ENCODE measurements at places on chromosomes 12 and 14.

GRCh38 chr12:3040663-3041544 is 36.3 kb upstream of the TSPAN9 start:
- no peak for DNase-seq

DNA sequence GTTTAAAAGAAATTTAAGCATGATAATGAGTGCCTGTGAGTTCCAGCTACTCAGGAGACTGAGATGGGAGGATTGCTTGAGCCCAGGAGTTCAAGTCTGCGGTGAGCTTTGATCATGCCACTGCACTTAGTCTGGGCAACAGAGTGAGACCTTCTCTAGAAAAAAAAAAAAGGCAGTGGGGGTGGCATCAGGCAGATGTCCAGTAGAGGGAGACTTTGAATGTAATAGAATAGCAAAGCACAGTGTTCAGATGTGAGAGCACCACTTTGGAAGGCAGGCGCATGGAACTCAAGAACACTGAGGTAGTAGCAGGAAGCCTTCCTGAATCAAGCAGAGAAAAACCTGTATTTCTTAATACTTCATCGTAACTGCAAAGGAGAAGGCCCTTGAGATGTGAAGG is 394.5 kb upstream of the GARIN6 start:
- DNase-seq, result no peak

DNA sequence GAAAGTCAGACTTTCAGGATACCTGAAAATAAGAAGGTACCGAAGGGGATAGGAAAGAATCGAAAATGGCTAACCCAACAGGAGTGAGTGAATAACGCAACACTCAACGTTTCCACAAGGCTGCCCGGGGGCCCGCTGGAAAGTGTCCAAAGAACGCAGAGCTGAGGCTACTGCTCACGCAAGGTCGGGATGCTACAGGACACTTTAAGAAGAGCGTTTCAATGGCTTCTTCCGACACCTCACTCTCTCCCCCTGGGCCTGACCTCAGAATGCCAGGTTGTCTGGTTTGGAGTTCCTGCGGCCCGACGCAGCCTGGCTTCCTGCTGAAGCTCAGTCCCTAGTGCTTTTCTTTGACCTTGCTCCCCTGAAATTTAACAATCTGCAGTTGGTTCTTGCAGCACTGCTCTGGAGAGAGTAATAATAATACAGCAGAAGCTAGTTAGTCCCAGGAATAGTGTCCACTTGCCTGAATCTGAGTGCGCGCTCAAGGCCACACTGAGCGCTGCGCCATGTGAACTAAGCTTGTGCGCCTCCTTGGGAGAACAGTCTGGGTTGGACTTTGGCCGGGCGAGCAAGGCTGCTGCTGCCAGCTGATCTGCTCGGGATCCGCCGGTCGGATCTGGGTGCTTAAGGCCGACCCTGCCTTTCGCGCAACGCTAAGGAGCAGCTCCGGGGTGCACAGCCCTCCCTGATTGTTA is 2.0 kb upstream of the ALX1 start:
- no peak for DNase-seq

- DNase-seq, result no peak
These were observed 1.4 kb upstream of the GLRX5 start for GRCh38 chr14:95533391-95533821.

DNA sequence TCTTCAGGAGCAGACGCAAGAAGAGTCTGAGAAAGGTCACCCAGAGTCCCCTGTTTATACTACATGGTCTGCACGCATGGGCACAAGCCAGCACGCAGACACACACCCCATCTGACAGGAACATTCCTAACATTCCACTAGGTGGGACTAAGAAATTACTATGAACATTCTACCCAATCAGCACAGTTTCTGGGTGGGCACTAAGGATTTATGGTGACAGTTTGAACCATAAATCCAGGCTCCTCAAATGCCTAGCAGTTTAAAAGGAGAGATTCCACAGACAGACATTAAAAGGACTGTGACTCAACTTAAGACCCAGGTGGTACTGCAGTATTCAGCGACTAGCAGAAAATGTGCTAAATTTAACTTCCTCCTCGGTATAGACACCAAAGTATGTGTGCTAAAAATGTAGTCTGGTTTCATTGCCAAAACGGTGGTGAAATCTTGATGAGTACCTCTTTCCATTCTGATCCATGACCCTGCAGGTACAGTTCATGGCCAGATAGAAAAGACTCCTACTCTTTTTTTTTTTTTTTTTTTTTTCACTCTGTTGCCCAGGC is 16.2 kb downstream of the ABHD4 start:
- DNase-seq, result peak; percentile 14

- no peak for DNase-seq
These were observed 67.3 kb upstream of the STK38L start for GRCh38 chr12:27176765-27177164.

DNA sequence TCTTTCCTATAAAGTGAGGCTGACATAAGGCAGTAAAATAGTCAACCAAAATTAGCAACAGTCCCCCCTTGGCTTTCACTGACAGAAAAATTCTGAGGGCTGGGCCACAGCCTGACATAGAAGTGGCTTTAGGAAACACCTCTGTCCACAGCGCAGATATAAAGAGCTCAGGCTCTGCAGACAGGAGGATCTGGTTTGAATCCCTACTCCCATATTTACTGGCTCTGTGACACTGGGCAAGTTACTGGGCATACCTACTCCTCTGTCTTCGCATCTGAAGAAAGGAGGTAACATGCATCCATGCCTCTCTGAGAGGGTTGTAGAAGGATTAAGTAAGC is 95.3 kb downstream of the STXBP6 start:
- no peak for DNase-seq

GRCh38 chr12:111413442-111414086 is 7.8 kb downstream of the SH2B3 start:
- DNase-seq, result no peak

DNA sequence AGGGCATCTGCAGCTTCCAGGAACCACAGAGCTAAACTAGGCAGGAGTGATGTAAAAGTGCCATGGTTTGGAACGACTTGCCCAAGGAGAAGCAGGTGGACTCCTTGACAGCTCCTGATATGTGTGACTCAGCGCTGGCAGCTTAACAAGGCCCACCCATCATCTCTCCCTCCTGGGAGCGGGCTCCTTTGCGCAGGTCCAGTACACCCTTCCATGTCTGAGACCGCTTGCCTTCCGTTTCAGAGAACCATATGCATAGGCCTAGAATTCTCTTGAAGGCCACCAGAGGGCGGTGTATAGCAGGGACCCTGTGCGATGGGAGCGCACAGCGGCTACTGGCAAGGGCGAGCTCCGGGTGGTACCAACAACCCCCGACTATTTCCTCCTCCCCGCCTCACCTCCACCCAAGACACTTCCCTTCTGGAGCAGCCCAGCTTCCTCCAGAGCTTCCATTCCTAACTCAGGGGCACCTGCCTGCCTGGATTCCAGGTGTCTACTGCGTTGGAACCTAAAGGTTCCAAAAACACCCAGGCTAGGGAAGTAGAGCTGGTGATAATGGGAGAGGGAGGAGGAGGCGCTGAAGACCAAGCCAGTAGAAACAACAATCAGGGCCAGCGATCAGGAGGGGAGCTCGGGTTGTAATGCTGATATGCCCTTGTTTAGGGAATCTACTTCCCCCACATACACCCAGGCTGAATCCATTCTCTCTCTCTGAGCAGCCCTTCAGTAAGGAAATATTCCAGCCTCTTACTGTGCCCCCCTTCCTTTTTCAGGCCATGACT is 6.3 kb downstream of the DHH start:
- DNase-seq, result peak; percentile 81

GRCh38 chr12:132182711-132183365 is 38.6 kb downstream of the NOC4L start:
- no peak for DNase-seq

GRCh38 chr12:1350055-1350933 is 244.1 kb downstream of the FBXL14 start:
- DNase-seq, result peak; percentile 28

DNA sequence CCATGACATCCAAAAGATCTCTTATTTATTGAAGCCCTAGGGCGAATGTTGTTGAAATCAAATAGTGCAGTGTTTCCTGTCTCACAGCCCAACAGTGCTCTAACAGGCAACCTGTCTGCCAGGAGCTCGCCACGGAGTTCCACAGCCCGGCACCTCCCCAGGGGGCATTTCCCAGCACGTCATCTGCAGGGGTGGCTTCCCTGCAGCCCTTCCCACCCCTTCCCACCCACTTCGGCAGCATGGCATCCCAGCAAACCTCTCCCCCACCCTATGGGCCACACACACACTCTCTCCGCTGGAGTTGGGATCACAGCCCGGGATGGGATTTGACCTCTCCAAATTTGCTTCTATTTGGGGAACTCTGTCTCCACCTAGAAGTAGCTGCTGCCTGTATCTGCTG is 62.7 kb upstream of the C14orf180 start:
- no peak for DNase-seq

DNA sequence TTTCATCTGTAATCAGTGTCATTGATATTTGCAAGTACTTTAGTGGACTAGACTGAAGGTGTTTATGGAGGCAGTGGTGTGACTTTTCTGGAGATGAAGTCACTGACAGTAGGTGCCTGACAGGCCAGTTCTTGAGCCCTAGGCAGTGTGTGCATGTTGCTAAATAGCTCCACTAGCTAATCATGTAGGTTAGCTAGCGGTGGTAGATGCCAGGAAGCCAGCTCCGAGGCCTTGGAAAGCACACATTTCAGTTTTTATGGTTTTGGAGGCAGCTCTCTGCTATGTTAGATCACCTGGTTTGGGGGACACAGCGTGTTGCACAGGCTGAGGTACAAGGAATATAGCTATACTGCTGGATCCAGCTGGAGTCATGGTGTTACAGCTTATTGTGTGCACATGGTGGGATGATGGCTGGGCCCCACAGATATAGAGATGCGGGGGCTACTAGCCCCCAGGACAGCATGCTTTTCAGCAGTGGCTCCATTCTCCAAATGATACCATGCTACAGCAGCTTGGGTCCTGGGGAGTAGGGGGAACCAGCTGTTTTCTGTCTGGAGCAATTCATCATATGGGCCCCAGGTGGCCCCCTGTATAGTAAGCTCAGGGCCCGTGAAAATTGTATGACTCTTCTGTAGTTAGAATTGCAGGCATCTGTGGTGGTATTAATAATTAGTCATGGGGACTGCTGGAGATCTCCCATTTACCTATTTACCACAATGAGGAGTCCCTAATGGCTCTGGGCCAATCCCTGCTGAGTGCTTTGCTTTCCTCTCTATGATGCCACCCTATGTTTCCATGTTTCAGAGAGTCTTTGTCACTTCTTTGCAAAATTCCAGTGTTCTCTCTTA is 367.2 kb upstream of the LMO3 start:
- DNase-seq, result no peak

DNA sequence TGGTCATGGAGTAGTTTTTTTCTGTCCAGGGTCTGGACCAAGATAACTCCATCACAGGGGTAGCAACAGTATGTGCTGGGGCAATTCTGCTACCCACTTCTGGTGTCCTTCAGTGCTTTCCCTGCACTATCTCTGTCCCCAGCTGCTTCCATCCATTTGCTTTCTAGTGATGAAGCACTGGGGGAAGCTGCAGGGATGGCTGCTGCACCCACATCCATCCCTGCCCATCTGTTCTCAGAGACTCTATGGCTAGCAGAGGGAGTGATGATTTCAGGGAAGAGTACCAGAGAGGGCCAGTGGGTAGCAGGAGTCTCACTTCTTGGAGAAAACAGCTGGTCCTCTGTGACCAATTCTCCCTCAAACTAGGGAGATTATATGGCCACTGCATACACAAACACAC is 44.1 kb downstream of the ETV6 start:
- no peak for DNase-seq

DNA sequence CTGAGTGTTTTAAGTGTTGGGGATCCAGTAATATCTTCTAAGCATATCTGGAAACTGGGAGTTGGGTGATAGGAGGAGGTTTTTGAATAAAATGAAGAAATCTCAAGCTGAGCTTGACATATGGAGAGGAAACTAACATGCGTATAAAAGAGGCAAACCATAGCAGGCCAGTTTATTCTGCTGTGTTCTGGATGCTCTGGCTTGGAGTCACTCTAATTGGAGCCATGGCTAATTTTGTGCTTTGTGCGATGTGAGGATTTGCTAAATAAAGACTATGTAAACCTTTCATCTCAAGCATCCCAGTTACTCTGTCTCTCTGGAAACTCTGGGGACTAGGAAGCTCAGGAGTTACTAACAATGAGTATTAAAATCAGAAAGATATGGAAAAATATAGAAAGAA is 66.5 kb downstream of the ATF7IP start:
- DNase-seq, result no peak

GRCh38 chr14:93332397-93332852 is 411 bp downstream of the BTBD7 start:
- no peak for DNase-seq

- no peak for DNase-seq
These were observed 21.5 kb upstream of the BEGAIN start for GRCh38 chr14:100608586-100609330.

- DNase-seq, result peak; percentile 53
These were observed 70.8 kb downstream of the POLR3B start for GRCh38 chr12:106428384-106428783.

- DNase-seq, result no peak
These were observed 63.3 kb downstream of the ACSS3 start for GRCh38 chr12:81141217-81141616.

DNA sequence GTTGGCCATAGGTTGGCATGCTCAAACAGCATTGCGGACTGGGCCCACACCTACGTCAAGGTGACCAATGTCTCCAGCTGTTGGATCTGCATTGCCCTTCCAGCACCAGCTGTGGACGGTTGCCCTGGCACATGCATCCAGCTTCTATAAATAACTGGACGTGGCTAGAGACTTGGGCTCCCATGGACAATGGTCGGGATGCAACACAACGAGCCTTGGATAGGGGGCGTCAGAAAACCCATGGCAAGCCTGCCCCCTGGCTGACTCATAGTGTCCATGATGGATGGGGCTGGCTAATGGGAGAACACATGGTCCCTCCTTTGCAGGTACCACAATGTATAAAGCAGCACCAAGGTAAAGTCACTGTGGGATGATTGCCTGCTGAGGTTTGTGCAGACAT is 331.6 kb upstream of the FAR2 start:
- no peak for DNase-seq

DNA sequence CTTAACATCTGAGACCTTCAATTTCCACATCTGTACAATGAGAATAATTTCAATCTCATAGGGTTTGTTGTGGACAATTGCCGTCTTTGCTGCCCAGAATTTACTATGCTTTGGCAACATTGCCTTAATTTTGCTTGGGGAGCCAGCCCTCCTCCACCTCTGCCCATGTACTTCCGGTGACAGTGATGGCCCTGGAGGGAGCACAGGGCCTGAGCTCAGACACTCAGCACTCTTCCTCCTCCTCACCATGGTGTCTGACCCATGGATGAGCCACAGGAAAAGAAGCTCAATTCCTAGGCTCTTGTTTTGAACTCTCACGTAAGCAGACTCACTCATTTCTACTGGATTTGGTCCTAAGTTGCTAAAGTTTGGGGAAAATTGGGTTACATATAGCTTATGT is 58.2 kb downstream of the TBC1D30 start:
- DNase-seq, result no peak

Measured in fibroblast of the conjunctiva (primary cell).